ENCODE measurements at places on chromosomes 13 and 19.

GRCh38 chr19:3867971-3868769 lies 668 bp downstream of the ZFR2 start:
- no peak for DNase-seq

GRCh38 chr19:9958379-9958821 lies 22.1 kb upstream of the OLFM2 start:
- DNase-seq: no peak

- no peak for DNase-seq
Observed at GRCh38 chr13:52141299-52141698, 12.4 kb upstream of the NEK5 start.

GRCh38 chr19:31553846-31554215 lies 204.6 kb upstream of the TSHZ3 start:
- DNase-seq: no peak

DNA sequence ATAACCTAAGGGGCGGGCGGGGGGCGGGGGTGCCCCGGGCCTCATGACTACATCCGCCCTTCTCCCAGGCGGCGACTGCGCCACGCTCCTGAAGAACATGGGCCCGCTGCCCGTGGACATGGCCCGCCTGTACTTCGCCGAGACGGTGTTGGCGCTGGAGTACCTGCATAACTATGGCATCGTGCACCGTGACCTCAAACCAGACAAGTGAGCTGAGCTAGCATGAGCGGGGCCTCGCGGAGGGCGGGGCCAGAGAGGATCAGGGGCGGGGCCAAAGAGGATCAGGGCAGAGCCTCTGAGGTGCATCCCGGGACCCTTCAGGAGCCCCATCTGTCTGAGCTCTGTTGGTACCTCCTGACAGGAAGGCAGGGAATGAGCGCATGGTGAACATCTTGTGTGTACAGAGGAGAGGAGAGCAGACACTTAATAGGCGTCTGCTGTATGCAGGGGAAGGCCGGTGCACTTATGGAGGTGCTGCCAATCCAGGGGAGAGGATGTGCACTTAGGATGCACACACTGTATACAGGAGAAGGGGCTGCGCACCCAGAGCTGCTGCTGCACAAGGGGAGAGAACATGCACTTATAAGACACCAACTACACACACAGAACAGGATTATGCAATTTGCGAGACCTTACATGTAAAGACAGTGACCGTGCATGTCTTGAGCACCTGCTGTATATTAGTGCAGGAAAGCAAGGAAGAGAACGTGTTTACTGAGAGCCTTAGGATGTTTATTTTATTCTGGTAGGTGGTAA lies 20.9 kb upstream of the PIK3R2 start:
- no peak for DNase-seq

DNA sequence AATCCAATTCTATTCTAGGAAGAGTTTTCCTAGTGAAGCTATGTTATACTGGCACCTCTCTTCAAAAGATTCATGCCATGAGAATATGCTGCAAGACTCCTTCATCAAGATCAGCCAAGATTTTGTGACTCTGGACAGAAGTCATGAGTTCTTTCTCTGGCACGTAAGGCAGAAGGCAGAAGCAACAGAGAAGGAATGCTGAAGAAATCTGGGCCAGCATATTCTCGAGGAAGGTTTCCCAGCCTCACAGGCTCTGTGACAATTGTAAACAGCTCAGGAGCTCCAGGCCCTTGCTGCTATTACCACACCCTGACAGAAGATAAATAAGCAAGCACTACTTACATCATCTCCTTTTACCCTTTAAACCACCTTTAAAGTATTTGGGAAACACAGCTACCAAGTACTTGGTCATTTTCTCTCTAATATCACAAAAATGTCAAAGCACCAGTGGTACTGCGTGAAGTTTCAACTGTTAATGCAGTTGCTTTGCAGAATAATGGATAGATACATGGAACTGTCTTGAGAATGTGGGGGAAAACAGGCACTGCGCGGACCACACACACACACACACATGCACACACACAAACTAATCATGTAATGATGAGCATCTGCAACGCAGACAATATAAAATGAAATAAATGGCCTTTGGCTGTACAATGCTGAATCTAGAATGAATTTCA lies 55.4 kb downstream of the INTS6 start:
- no peak for DNase-seq

DNA sequence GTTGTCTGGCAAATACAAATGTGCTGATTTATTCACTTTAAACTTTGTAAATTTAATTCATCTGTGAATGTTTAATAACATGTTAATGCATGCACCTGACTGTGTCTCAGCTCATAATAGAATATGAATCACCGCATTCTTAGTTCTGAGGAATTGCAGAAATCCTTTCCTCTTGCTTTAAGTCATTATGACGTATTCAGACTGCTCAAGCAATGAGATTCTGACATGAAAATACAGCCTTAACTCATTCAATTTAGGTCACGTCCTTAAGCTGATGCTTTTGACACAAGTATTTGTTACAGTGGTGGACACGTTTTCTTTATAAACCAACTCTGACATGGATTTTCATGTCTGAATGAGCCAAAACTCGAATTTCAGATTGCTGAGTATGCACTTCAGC lies 541.0 kb upstream of the KLF12 start:
- DNase-seq: no peak

GRCh38 chr19:16338470-16339360 lies 14.1 kb downstream of the KLF2 start:
- no peak for DNase-seq

DNA sequence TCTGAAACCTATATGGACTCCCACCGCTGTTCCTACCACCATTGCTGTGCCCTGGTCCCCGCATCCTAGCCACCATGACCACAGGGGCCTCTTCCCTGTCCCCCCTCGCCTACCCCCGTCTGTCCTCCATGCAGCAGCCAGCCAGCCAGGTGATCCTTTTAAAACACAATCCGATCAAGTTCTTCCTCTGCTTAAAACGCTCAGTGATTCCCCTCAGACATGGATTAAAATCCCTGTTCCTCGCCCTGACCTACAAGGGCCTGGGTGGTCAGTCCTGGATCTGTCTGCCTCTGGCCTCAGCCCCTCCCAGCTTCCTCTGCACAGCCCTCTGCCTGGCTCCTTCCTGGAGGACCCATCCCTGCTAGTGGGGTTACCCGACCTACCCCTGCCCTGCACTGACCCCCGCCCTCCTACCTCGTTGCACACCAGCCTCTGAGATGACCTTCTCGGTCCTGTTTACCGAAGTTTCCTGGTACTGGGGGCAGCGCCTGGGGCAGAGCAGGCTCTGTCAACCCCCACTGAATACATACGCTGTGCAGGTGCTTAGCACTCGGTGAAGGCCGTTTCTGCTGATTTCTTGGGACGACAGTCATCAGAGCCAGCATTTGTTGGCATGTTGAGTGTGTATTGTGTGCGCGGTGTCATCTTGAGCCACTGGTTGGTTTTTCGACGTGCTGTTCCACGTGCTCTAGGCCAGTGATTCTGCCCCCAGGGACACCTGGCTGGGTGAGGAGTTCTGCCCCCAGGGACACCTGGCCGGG lies 14.7 kb upstream of the LENG8 start:
- no peak for DNase-seq

DNA sequence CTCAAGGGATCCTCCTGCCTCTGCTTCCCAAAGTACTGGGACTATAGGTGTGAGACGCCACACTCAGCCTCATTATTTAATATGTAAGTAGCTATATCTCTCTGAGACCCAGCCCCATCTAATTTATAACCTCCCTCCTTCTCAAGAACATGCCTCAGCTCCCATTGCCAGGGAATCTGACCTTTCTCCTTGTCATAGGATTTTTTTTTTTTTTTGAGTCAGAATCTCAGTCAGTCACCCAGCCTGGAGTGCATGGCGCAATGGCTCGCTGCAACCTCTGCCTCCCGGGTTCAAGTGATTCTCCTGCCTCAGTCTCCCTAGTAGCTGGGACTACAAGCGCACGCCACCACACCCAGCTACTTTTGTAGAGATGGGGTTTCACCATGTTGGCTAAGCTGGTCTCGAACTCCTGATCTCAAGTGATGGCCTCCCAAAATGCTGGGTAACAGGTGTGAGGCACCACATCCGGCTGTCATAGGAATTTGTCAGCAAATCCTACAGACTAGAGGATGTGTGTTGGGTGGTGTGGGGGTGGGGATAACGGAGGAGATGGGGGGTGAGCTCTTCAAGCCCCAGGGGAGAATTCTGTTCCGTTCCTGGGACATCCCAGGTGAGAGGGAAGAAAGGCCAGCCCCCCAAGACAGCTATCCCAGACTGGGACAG lies 5.1 kb upstream of the EPS8L1 start:
- no peak for DNase-seq

- DNase-seq: no peak
Observed at GRCh38 chr19:8575467-8575997, 1.7 kb downstream of the MYO1F start.

- no peak for DNase-seq
Observed at GRCh38 chr19:16611121-16611520, 16.9 kb downstream of the MED26 start.

GRCh38 chr13:85806553-85807175 lies 7.4 kb upstream of the SLITRK6 start:
- no peak for DNase-seq

DNA sequence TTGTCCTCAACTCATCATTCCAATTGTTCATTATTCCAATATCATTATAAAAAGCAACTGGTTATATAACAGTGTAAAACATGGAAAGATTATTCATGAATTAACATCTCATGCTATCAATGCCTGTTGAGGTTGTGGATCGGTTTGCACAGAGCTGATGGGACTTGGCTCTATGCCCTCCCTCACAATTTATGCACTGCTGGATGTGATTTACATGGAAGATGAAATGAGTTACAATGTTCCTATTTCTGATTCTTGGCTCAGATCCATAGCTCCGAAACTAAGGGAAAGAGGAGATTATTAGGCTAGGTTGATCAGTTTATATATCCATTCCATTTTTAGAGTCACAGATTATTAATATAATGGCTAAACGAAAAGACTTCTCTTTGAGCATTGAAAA lies 38.6 kb downstream of the SCEL start:
- DNase-seq: no peak

- DNase-seq: no peak
Observed at GRCh38 chr13:98252931-98253470, 75.9 kb upstream of the RNF113B start.

- no peak for DNase-seq
Observed at GRCh38 chr13:52738719-52739467, 727 bp downstream of the CNMD start.

DNA sequence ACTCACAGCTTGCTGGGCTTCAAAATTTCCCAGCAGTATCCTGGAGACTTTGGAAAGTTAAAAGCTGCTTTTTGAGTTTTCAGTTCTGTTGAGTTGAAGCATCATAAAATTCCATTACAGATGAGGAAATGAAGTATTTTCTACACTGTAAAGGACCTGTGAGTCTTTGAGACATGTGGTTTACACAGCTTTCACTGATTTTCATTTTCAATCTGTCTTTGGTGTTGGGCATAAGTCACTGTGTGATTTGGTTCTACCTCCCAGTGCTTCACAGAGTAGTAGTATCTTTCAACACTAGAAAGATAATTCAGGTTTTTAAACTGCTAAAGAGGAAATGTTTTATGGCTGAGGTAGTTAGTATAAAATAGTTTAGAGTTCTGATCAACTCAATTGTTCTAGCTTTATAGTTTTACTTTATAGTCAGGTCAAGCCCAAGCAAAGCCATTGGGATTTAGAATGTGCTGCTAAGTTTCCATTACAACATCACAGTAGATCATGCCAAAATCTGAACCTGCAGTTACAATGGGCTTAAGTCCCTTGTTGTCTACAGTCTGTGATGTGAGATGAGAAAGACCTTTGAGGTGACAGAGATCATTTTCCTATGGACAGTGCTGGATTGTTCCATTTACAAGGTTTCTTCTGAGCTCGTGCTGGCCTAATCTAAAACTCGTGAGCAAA lies 161.6 kb downstream of the FLT1 start:
- no peak for DNase-seq

DNA sequence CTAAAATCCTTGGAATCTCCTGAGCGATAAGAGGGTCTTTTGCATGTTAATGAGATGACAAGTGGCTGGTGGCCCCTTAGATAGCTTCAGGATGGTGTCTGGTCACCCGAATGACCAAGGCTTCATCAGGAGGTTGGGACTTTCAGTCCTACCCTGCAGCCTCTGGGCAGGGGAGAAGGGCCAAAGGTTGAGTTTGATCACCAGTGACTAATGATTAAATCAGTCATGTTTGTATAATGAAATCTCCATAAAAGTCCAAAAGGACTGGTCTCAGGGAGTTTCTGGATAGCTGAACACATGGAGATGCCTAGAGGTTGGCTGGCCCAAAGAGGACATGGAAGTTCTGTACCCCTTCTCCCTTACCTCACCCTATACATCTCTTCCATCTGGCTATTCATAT lies 316.2 kb downstream of the MTUS2 start:
- no peak for DNase-seq

DNA sequence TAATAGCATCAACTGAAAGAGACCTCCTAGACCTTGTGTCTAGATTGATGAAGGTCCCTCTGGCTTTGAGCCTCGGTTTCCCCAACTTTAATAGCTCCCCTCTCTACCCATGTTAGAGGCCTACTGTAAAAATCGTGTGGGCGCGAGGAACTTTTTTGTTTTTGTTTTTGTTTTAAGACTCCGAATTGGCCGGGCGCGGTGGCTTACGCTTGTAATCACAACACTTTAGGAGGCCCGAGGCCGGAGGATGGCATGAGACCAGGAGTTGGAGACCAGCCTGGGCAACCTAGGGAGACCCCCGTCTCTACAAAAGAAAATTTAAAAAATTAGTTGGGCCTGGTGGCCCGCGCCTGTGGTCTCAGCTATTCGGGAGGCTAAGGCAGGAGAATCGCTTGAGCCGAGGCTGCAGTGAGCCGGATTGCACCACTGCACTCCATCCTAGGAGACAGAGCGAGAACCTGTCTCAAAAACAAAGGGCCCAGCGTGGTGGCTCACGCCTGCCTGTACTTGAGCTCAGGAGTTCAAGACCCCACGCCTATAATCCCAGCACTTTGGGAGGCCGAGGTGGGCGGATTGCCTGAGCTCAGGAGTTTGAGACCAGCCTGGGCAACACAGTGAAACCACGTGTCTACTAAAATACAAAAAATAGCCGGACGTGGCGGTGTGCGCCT lies 858 bp upstream of the PPP6R1 start:
- DNase-seq: no peak

DNA sequence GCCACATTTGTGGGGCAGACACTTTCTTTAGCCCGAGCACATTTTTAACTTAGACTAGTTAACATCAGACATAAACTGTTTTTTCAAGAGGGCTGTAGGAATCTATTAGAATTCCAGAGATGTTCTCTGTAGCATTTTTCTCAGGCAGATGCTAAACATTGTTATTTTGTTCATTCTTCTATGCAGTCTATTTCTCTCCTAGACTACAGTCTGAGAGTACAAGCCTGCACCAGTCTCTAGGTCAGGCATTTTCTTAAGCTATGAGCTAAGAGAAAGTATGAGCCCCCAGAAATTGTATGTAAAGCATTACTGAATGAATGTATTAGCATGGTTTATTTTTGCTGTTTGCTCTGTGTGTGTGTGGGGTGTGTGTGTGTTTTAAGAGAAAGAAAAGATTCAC lies 923 bp upstream of the C13orf42 start:
- DNase-seq: no peak

- DNase-seq: no peak
Observed at GRCh38 chr19:43318796-43319314, 34.6 kb upstream of the CD177 start.

- DNase-seq: no peak
Observed at GRCh38 chr13:24279327-24280110, 29.9 kb upstream of the C1QTNF9 start.
